ENCODE measurements at places on chromosomes 12 and 14.

DNA sequence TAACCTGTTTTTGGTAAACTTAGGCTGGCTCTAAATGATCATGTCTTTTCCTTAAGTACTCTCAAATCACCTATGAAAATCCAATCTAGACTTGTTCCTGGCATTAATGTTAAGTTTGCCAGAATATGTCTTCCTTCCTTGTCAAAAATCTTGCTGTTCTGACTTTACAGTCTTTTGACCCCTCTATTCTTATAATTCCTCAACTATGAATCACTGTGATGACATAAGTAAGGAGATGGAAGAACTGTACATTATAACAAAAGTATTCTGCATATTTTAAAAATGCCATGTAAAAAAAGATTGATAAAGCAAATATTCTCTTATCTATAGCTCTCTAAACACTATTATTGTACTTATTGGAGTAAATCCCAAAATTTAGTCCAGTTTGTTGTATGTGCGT lies 51.4 kb upstream of the BAZ1A start:
- no peak for DNase-seq

DNA sequence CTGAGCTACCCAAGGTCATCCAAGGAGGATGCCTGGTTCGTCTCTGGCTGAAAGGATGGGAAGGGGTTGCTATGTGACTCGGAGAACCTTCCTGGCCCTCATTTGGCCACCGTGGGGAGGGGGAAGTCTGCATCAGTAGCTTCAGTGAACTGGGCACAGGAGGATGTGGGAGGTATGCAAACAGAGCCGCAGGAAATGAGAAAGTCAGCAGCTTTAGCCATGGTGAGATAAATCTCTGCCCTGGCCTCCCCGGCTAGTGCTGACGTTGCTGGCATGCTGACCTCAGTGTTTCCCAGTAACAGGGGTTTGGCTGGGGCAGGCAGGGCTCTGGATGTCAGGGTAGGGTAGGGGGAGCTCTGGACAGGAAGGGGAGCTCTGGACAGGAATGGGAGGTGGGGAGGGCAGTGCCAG lies 2.3 kb upstream of the CEBPE start:
- DNase-seq: no peak

DNA sequence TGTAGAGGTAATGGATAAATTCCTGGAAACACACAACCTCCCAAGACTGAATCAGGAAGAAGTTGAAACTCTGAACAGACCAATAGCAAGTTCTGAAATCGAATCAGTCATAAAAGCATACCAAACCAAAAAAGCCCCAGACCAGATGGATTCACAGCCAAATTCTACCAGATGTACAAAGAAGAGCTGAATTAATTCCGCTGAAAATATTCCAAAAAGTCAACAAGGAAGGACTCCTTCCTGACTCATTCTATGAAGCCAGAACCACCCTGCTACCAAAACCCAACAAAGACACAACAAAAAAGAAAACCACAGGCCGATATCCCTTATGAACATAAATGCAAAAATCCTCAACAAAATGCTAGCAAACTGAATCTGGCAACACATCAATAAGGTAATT lies 81.5 kb downstream of the SLC38A4 start:
- no peak for DNase-seq

- DNase-seq: no peak
Measured at GRCh38 chr12:25377469-25378177, 126.9 kb upstream of the KRAS start.

DNA sequence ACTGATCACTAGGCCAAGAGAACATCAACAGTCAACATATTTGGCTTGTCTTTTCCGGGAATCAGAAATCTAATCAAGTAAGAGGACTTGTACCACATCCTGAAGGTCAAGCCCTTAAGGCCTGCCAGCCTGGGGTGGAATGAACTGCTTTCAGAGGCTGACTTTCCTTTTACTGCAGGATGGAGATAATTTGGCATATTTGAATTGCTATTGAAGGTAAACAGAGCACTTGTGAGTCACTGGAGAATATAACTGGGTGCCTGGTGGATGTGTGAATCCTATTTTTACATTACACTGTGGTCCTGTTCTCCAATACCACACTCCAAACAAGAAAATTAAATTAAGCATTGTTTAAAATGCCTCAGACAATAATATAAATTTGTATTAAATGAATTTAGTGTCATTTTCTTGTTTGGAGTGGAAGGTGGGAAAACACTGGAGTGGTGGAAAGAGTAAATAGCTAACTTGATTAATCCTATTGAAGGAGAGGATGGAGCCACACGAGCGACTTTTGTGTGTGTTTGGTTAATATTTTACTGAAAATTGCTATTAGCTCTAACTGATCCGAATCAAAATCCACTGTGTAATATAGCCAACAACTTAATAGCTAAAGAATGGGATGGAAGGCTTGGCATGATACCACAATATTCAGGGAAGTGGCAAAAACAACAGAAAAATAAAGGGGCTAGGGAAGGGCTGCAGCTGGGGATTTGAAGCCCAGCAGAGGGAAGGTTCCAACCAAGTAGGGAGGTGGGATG lies 89.4 kb downstream of the OTX2 start:
- no peak for DNase-seq

GRCh38 chr14:104541905-104542465 lies 37.6 kb upstream of the C14orf180 start:
- DNase-seq: no peak

GRCh38 chr14:36096090-36096489 lies 80.4 kb downstream of the PTCSC3 start:
- DNase-seq: no peak

DNA sequence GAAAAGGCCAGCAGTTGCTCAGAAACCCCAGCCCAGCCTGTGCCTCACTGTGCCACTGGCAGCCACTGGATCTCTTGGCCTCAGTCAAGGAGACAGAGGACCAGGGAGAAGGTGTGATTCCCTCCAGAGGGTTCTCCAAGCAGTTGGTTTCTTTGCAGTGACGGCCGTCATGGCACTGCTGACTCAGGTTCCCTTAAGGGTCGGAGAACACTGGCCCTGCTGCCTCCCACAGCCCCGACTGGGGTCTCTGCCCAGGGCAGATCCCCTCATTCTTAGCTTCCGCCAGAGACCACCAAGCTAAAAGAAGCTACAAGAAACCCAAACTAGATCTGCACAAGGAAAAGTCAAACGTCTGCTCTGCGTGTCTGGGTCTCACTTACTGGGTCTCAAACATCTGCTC lies 16.4 kb downstream of the TSPAN11 start:
- DNase-seq: no peak

DNA sequence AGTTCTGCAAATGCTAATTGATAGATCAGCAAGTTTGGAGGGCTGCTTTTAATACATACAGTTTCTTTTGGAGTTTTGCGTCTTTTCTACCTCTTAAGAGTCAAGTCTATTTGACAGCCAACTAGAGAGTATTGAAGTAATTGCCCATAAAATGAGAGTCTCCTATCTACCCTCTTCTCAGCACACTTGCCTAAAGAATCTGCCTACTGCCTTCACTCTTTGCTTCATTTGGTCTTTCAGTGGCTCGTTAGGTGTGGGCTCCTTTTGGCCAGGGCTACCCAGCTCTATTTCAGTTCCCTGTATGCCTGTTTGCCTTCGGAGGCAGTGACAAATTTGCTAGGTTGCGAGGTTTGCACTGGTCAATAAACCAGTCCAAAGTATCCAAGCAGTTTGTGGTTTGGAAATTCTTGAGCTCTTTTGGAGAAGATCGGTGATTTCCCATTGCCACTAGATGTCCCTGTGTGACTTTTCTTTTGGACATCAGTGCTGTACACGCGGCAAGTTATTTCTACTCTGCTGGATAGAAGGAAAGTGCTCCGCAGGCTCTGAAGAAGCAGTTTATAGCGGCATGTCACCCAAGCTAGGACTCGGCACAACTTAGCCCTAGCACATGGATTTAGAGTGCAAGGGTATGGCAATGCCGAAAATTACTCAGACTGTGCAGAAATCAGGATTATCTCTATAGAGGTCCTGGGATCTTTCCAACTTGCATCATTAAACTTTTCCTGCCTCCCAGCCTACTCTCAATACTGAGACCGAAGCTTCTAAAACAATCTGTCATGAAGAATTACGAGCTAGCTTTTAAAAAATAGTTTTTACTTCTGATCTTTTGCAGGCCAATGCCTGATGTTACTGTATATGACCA lies 38.6 kb downstream of the MGST1 start:
- DNase-seq: no peak

- no peak for DNase-seq
Measured at GRCh38 chr12:68855771-68856170, 47.8 kb downstream of the MDM2 start.

DNA sequence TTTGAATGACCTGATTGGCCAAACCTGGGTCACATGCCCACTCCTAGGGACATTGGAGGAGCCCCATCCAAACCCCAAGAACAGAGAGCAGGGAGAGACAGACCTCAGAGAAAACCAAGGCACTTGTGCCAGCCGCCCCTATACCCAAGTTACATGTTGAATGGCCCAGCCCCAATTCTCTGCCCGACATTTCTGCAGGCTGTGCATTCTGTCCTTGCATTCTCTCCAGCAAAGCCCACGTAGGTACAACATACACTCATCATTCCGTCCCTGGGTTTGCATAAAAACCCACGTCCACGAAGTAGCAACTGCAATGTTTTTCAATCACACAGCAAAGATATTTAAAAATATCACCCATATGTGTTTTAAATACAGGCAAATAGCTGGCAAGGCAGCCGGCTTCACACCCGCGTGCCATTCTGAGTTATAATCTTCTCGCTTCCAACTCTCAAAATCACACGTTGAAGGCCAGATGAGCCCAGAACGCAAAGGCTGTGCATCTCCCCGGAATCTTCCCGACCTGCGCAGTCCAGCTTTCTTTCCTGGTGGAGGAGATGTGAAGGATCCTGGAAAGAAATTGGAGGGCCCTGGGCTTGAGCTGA lies 91.7 kb upstream of the MYL2 start:
- no peak for DNase-seq

- DNase-seq: no peak
Measured at GRCh38 chr12:117583092-117583491, 221.7 kb upstream of the NOS1 start.

DNA sequence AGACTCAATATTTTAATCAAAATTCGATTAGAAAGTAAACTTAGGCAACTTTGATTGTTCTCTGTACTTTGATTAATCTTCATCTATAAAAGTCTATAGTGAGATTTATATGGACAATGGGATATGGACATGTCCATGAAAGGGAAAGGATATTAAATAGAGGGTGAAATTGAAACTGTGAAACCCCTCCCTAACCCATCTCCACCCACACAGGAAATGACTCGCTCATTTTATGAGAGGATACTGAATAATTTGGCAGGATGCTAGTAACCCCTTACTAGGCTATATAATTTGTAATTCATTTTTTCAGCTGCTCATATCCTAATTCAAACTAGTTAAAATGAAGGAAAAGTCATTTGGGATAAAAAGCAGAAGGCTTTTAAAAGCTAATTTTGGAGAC lies 328.0 kb upstream of the ATP2B1 start:
- DNase-seq: no peak

- DNase-seq: no peak
Measured at GRCh38 chr12:124352257-124352656, 57.4 kb downstream of the RFLNA start.

DNA sequence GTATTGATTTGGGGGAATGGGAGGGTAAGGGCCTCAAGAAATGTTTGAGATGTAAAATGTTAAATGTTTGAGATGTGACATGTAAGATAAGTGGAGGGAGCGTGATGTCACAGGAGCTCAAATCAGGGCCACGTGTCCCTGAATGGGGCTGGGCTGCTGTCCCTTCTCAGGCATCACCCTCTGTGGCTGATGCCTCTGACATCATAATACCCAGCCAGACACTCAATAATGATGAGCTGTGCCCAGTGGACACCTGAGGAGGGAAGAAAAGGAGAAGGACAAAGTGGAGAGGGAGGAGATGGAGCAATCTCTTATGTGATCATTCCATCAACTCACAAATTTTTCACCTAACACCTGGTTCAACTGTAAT lies 120.8 kb downstream of the SAMD4A start:
- no peak for DNase-seq

DNA sequence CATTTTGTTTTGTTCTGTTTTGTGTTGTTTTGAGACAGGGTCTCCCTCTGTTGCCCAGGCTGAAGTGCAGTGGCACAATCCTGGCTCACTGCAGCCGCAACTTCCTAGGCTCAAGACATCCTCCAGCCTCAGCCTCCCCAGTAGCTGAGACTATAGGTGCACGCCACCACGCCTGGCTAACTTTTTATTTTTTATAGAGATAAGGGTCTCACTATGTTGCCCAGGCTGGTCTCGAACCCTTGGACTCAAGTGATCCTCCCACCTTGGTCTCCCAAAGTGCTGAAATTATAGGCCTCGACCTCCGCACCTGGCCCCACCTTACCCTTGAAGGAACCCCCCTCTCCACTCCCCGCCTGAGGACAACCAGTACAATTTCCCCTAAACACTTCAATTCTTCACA lies 7.5 kb upstream of the IFT81 start:
- no peak for DNase-seq

GRCh38 chr12:16346958-16347357 lies 487 bp upstream of the MGST1 start:
- no peak for DNase-seq

DNA sequence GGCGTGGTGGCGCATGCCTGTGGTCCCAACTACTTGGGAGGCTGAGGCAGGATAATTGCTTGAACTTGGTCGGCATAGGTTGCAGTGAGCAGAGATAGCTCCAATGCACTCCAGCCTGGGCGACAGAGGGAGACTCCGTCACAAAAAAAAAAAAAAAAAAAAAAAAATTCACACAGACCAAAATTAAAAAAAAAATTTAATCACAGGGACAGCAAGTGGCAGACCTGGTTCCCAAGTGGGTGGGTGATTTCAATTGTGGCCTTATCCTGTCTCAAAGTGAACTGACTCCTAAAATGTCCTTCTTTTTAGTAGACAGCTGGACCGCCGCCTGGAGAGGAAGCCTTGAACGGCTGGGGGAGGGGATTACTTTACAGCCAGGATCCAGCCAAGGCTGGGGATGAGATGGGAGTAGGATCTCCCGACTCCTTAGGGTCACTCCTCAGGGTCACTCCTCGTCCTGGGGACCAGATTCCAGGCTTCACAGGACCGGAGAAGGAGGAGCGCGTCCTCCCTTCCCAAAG lies 1.5 kb upstream of the KCNH3 start:
- DNase-seq: no peak

DNA sequence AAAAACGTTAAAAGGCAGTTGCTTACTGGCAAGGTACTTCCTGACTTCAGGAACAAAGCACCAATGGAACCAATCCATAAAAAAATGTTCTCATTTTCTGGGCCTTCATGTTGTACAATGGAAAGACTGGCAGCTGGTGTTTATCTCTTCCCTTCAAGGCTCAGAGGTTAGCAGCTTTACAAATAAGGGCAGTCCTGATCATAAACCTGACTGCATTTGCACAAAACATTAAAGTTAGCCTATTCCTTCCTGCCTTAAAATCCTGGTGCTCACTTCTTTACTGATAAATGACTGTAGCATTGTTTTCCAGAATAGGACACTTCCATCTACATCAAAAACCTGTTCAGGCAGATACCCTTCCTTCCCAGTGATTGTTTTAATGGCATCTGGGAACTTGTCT lies 19.2 kb downstream of the IL26 start:
- no peak for DNase-seq

GRCh38 chr12:5969156-5969973 lies 24.3 kb upstream of the ANO2 start:
- DNase-seq: no peak
